Globus pallidus (tissue), 1 donor: ENCODE measurements at places on chromosomes 12 and 14.

DNA sequence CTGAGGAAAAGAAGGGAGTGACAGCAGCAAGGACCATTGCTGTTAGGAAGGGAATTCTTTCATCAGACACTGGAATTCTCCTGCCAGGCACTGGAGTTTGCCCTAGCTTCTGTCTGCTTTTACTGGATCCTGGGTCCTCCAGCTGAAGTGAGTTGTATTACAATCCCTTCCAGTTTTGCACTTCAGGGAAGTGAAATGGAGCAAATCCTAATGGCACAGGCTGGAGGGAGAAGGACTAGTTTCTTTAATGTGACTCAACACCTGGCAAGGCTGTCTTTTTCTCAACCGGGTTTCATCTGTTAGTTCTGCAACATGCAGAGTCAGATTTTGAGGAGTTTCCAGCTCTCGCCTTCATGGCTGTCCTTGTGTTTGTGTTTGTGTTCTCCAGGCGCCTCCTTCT, 45.8 kb downstream of the ETV6 start:
- DNase-seq = no peak

GRCh38 chr12:46259713-46260112, 9.1 kb downstream of the SLC38A1 start:
- no peak for DNase-seq

- no peak for DNase-seq
Observed at GRCh38 chr12:106722837-106723236, 51.6 kb upstream of the RIC8B start.

DNA sequence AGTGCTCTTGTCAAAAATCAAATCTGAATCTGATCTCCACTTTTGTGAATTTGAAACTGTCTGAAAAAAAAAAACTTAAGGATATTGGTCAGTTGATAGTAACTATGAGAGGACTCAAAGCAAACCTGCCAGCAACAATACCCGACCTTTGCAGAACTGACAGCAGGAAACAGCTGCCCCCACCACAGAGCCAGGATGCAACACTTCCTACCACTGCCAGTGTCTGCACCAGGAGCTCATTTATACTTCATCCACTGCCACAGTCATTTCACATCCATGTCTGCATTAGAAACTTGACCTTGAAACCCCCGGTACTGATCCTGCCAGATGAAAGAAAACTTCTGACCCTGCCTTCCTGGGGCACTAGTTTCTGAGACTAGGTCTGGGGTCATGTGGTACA, 27.4 kb upstream of the RXYLT1 start:
- no peak for DNase-seq
